MM.1S (cell line): ENCODE measurements at places on chromosomes 6 and 20.

GRCh38 chr20:57475388-57476083 lies 49.4 kb downstream of the CTCFL start:
- peak; percentile 73 for DNase-seq

DNA sequence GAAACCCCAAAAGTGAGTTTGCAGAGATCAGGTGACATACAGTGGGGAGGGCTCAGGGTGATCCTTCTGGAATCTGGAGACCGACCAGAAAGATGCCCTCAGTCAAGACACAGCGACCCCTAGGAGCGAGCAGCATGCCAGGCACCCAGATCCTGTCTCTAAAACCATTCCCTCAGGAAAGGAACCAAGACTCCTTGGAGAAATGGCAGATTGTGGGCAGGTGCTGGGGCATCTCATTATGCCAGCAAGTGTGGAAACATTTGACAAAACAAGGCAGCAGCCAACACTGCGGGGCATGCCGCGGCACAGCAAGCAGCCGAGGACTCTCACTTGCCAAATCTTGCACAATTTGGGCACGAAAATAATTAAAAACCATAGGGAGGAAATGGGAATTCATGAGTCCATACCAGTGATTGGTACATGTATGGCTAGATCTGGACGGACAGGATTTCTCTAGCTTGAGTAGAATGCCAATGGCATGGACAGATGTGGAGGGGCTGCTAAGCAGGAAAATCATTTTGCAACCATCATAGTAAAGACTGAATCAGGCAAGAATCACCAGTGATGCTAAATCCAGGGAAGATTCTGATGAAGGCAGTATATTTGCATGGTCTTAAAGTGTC lies 76.9 kb downstream of the GINS1 start:
- no peak for DNase-seq

DNA sequence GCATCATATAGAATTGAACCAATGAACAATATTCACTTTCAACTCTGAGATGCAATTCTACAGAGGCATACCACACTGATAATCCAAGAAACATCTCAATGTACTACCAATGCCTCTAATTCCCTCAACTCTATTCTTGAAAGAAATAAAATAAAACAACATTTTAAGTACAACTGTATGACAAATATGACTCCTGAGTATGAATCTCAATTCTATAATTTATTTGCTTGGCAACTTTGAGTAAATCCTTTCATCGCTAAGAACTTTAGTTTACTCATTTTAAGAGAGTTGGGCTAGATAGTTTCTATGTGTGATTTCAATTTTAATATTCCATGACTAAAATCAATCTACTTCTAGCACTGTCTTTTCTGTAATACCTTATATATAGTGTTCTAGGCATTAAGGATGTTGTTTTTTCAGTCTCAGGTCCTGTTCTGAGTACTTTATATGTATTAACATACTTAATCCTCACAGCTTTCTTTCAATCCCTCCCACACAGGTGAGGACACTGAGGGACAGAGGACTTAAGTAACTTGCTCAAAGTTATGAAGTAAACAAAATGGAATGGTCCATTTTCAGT lies 33.4 kb downstream of the GOPC start:
- no peak for DNase-seq

GRCh38 chr6:81557811-81558210 lies 194.7 kb downstream of the TENT5A start:
- no peak for DNase-seq
